ENCODE measurements at places on chromosomes 6 and 20.

GRCh38 chr6:24052590-24052961 is 73.4 kb upstream of the NRSN1 start:
- no peak for DNase-seq

DNA sequence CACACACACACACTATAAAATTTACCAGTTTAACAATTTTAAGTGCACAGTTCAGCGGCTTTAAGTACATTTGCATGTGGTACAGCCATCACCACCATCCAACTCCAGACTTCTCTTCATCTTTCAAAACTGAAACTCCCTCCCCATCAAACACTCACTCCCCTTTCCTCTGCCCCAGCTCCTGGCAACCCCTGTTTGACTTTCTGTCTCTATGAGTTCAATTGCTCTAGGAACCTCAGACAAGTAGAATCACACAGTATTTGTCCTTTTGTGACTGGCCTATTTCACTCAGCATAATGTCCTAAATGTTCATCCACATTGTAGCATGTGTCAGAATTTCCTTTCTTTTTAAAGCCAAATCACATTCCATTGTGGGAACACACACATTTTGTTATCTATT is 302.8 kb upstream of the FOXQ1 start:
- no peak for DNase-seq

- DNase-seq, result no peak
Observed at GRCh38 chr6:146548898-146549374, 5.3 kb downstream of the RAB32 start.

DNA sequence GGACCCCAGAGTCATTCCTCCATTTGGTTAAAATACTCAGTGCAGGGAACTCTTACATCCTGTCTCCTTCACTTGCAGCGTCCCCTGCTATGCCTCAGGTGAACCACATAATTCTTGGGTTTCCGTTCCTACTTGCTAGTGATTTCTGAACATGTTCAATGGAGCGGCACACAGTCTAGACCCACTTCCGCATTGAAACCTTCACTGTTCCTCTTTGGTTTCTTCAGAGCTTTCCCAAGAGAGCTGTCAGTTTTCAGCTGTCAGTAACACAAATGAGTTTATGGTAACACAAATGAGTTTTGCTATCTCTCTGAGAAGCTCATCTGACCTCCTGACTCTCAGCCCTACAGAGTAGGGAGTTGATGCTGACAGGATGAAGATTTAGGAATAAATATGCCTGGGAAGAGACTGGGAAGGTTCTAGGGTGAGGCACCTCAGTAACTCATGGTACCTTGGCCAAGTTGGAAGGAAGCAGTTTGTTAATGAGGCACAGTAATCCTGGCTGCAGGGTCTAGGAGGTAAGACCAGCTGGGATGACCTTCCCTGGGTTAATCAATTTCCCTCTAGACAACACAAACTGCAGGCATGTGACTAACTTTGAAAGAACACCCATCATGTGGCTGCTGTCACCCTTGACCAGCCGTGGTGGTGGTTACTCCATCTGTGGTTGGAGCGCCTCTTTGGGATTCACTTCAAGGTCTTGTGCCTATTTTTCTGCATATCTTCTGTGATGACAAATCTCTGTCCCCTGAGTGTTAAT is 5.4 kb downstream of the SYS1 start:
- DNase-seq, result no peak

DNA sequence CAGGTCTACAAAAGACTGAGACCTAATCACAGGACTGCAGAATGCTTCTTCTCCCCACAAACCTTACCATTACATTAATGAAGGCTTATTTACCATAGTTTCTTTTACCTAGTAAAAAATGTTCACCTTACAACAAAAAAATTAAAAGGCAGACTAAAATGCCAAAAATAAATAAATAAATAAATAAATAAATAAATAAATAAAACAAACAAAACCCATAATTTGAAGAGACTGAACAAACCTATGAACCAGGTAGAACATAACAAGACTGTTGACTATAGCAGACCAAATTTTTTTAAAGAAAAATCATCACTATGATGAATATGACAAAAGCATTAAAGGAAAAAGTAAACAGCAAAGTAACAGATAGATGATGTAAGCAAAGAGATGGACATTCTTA is 946.3 kb downstream of the EPHA7 start:
- DNase-seq, result no peak

DNA sequence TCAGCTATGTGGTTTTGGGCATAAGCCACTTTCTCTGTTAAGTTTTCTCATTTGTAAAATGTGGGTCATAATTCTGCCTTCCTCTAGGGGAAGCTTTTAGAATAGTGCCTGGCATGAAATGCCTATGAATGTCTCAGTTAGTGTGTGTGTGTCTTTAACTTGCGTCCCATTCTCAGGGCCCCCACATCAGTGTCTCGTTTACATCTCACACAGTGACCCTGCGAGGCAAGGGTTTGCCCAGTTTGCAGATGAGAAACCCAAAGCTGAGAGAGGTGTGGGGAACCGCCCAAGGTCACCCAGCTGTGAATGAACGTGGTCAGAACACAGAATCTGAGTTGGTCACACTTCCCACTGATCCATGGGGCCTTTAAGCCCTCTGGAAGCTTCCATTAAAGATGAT is 14.1 kb downstream of the DYNLRB1 start:
- DNase-seq, result no peak

DNA sequence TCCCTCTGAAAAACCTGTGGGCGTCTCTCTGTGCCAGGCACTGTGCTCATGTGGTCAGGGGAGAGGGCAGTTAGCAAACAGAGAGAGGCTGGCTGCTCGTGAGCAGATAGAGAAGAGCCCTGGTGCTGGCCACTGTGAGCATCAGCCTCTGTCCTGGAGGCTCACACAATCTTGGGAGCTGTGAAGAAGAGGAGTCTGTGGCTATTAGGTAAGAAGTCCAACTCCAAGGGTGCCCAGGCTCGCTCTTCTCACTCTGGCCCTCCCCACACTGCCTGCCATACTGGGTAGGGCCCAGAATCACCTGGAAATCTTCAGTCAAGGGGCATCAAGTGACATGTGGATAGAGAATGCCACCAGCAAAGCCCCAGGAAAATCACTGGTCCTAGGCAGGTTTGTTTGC is 14.1 kb downstream of the SCML4 start:
- DNase-seq, result no peak

Data from stimulated activated CD8-positive, alpha-beta memory T cell treated with anti-CD3 and anti-CD28 coated beads, Interleukin-7, amount 100 ng/mL, for 1 hour (primary cell).